ENCODE measurements at places on chromosomes 3 and 15.

GRCh38 chr15:44836094-44836493 is 99.8 kb downstream of the TRIM69 start:
- DNase-seq = peak; percentile 25

DNA sequence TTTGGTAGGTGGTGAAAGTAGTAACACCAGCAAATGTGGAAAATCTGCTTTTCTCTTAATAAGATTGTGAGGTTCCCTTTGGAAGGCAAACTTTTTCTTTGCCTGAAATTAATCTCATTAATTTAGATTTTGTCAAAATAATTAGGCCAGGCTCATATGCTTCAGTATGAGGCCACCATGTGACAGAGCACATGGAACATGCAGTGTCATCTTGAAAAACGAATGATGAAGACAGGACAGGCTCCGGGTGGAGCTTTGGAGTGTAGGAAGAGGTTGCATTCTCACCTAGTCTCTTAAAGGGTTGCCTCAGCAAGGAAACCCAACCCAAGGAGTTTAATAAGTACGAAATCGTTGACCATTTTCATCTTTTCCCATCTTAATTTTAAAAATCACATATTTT is 18.6 kb upstream of the LZTFL1 start:
- DNase-seq = no peak

GRCh38 chr3:150978566-150979148 is 6.1 kb upstream of the CLRN1 start:
- DNase-seq = no peak

DNA sequence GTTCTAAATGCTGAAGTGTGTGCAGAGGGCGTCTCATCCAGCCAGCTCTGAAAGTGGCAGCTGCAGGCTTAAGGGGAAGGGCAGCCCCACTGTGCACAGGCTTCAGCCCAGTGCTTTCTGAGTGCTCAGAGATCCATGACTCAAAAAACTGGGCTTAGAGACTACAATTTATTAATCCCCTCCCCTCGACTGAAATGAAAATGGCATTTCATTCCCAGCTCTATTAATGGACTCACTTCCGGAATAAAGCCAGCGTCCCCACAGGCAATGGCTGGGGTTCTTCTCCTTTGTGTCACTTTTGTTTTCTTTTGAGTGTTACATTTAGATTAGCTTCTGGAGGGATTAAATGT is 55.5 kb upstream of the PLXNA1 start:
- DNase-seq = no peak

- no peak for DNase-seq
These were observed 24.7 kb downstream of the RASGRF1 start for GRCh38 chr15:79065706-79066376.

GRCh38 chr3:39934696-39935095 is 125.3 kb downstream of the MYRIP start:
- no peak for DNase-seq

- no peak for DNase-seq
These were observed 40.0 kb downstream of the CHSY1 start for GRCh38 chr15:101211897-101212296.
